ENCODE measurements at places on chromosomes 2 and 18.

DNA sequence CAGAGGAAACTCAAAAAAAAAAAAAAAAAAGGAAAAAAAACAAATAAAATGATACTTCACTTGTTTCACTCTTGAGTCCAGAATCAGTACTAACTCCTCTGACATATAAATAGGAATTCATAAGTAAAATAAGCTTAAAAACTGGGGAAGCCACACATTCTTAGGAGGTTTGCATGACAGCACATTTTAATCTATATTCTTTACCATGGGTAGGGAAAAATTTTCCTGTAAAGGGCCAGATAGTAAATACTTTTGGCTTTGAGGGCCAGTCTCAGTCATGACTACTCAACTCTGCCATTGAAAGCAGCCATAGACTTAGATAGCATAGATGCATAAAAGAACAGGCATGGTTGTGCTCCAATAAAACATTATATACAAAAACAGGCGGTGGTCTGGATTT lies 145.2 kb downstream of the BCL11A start:
- no peak for DNase-seq

DNA sequence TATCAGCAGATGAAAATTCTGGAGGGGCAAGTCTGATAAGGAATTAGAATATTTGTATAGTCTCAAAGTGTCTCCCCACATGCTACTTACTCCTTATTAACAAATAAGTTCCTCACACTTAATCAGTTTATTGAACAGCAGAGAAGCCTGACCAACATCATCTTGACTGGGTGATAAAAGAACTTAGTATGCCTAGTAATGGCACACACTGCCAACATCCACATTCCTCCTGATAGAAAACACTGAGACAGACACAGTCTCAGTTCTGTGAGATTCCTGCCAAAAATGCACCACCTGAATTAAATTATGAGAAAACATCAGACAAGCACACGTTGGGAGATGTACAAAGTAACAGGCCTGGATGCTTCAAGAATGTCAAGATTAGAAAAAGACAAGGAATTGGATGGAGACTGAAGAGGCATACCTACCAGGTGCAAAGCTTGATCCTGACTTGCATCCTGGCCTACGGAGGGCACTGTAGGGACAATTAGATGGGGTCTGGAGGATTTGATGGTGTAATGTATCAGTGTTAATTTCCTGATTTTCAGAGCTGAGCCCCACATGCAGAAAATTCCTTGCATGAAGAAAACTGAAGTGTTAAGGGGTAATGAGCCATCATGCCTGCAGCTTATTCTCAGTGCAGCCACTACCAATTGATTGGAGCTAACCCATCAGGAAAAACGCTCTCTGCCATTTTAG lies 200.4 kb upstream of the SH3BP4 start:
- DNase-seq, result no peak

DNA sequence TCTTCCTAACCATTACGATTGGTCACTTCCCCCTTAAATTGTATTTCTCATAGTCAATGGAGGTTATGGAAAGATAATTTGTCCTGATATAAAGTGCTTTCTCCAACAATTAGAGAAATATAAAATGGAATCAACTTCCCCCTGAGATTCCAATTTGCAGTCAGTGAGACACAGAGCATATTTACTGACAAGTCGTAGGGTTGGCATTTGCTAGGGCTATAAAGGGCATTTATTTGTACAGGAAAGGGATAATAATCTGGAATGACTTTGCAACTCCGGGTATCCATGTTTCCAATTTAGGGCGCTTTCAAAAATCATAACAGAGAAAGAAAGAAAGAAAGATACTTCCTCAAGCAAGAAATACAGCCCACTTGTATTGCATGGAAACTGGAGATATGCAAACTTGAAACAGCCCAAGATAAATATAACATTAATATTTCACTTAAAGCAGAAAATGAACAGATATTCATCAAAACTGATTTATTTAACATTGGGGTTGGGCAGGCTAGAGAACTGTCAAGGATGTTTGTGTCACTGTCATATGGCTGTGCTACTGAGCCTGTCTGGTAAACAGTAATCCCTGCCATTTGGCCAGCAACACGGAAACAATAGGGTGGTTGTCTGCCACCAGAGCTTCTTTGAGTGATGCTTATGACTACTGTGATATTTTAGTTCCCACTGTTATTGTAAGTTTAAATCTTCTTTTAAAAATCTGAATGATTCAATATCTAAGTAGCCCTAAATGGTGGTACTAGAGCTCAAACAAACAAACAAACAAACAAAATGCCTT lies 621.8 kb downstream of the LRP1B start:
- DNase-seq, result no peak

DNA sequence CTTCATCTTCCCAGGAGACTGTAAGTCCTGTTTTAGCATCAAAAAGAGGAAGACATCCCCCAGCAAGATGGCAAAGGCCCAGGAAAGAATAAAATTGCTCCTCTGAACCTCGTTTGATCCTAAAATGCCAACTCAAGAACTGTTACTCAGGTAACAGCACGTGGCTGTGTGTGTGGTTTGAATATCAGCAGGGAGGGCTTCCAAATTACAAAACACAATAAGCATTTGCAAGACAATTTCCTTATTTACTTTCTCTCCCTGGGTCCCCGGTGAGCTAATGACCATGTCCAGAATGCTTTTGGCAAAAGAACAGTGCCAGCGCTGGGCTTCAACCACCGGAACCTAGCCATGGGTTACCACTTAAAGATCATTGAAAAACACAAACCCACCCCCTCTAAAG lies 163.6 kb downstream of the C1D start:
- DNase-seq, result no peak

- DNase-seq, result no peak
These were observed 542.1 kb downstream of the PID1 start for GRCh38 chr2:228728961-228729360.

GRCh38 chr2:156147594-156148330 lies 184.8 kb downstream of the NR4A2 start:
- no peak for DNase-seq

DNA sequence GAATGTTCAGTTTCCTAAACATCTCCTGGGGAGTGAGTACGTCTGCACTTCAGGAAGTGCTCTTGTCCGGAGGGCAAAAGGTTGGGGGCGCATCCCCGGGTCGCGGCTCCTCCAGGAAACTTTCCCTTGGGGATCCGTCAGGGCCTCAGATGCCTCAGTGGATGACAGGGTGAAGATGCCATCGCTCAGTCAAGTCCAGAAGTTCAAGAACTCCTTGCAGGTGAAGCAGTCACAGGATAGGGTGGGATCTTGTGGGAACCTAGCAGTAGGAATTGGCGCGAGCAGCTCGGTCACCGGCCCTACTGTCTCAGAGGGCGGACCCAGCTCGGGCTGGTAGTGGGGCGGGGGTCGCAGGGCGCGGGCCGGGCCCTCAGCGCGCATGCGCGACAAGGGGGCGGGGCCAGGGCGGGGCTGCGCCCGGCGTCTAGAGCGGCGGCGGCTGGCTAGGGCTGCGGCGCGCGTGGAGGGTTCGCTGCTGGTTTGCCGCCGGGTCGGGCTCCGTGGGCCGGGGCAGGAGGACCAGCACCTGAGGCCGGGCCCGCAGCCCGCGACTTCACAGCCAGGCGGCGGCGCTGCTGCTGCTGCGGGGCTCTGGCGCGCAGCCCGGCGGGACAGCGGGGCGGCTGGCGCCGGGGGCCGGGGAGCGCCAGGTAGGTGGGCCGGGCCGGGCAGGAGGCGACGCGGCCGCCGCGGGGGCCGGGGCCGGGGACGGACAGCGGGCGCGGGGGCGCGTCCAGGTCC lies at the start of gene INPP4A:
INPP4A (plus strand) TSS at position 423 of the 741 bp plus-strand sequence. CDS start 75,191 bp downstream, outside the sequence.
- DNase-seq, result no peak

- DNase-seq, result no peak
These were observed 14.0 kb downstream of the ALPG start for GRCh38 chr2:232420463-232421188.

DNA sequence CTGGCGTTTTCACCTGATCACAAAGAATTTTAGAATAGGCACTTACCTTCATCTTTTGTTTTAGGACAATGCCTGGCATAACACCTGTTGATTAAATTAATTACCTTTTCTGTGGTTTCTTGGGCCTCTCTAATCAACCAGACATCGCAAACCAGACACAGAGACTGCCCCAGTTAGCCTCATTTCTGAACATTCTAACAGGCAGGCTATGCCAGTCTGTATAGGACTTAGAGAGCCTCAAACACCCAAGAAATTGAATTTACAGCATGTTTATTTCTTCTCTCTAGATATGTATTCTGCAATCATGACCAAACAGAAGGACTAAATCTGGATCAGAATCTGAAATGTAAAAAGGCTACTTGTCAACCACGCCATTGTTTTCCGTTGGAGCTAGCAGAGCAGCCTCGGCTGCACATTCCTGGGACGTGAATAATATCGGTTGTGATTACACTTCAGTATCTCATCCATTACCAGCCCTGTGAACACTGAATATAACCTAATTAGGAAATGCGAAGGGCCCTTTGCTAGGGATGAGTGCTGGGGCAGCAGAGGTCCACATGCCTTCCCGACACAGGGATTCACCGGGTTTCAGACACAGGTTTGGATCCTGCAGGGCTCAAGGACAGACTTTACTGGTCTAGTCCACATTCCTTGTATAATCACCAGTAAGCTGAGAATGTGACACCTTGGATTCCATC lies 17.5 kb upstream of the CDC42EP3 start:
- DNase-seq, result no peak

- no peak for DNase-seq
These were observed 19.6 kb upstream of the GULP1 start for GRCh38 chr2:188272121-188272520.

- DNase-seq, result no peak
These were observed 2.4 kb upstream of the SERPINB10 start for GRCh38 chr18:63905361-63905760.

- DNase-seq, result no peak
These were observed 375.2 kb downstream of the TRIB2 start for GRCh38 chr2:13091861-13092378.

DNA sequence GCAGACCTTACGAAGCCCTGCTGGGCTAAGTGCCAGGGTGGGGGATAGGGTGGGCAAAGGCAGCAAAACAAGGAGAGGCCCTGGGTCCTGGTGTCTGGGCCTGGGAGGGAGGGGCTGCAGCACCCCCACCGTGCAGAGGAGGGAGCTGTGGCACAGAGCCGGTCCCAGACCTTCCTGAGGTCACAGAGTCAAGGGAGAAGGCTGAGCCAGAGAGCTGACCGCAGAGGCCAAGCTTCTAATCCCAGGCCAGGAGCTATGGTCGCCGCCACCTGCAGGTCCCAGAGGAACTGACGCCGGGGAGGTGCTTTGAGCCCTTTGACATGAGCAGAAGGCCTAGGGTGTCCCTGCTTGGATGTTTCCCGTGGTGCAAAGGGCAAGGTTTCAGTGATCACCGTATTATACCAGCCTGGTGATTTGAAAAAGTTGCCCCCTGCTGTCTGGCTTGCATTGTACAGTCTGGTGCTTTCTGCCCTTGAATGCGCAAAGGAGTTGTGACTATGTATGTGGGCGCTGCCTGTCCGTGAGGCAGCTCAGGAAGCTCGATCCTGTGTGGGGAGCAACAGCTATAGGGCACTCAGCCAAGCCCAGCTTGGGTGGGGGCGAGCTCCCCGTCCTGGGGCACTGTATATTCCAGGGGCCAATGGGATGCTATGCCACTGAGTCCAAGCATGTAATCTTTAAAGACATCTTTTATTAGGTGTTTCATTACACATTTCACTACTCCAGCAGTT lies 44.3 kb downstream of the EDAR start:
- no peak for DNase-seq

- no peak for DNase-seq
These were observed 27.4 kb upstream of the SNORC start for GRCh38 chr2:232842689-232843088.

DNA sequence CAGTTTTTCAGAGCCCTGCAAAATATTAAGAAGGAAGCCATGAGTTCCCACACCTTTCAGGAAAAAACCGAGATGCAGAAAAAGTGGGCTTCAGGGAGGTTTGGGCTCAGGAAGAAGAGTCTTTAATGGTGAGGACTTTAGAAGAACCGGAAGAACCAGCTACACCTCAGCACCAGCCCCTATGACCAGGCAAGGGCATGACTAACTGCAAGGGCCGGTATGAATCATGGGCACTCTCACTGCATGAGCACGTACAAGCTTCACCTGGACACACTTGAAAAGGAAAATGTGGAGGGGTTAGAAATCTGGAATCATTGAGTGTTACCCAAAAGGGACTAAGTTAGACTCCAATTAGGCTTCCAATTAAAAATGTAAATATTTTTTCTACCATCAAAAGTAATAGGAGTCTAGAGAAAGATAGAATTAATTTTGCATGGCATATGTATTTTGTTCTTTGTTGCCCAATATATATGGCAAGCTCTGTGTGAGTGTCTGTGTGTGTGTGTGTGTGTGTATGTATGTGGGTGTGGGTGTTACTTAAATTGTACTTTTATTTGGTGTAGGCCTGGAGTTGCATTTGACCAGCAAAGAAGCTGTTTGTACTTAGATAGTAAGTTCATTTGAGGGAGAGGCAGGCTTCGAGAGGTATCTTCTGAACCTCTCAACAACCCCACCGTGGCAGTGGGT lies 66.5 kb upstream of the THUMPD2 start:
- no peak for DNase-seq

DNA sequence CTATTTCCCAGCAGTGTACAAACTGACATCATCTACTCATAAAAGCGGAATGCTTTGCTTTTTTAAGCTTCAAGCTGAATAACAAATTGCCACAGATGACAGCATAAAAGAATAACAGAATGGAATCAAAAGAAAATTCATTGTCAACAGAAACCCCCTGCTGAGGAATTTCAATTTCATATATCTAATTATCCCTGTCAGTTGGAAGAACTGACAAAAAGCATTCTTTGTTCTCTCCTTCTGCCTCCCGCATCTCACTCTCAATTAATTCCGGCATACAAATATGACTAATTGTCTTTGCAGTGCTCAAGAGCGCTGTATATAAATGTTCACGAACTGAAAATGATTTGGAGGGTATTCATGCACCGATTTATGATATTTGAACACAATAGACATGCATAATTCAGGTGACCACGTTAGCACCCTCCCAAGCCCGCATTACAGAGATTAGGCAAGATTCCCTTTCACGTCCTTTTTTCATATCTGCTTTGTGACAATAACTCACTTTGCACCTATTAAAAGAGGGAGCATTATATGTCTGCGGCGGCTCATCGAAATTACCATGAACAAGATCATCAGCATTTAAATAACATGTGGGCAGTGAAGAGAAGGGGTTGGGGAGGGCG lies 277.7 kb upstream of the SALL3 start:
- DNase-seq, result no peak

- no peak for DNase-seq
These were observed 243.6 kb downstream of the HDAC4 start for GRCh38 chr2:239157269-239157668.
